CD4-positive, alpha-beta T cell treated with Interleukin-21 for 1 hour (primary cell): ENCODE measurements at places on chromosomes 7 and 10.

DNA sequence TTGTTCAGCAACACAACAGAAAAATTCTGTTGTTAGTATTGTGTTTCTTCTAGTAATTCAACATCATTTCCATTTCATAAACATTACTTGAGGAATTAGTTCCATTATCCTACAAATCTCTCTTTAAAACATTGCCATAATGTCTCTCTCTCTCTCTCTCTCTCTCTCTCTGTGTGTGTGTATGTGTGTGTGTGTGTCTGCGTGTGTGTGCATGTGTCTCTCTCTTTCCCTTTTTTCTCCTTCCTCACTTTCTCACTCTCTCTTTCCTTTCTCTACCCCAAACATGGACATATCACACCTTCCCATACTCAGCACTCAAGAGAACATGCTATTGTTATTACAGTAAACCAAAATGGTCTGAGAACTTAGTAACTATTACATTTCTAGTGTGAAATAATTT, 16.6 kb downstream of the LRRTM3 start:
- no peak for DNase-seq

DNA sequence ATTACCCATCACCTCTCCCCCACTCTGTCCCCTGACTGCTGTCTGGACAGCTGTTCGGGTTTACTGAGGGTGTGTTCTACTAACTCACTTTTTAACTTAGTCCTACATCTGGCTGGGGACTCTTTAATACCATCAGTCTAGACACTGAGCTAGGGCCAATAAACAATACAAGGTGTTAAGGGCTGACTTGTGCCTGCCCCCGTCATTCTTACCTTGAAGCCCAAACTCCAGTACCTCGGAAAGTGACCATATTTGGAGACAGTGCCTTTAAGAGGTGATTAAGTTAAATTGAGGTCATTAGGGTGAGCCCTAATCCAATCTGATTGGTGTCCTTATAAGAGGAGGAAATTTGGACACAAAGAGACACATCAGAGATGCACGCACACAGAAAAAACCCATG, 35.7 kb downstream of the STEAP1B start:
- no peak for DNase-seq

DNA sequence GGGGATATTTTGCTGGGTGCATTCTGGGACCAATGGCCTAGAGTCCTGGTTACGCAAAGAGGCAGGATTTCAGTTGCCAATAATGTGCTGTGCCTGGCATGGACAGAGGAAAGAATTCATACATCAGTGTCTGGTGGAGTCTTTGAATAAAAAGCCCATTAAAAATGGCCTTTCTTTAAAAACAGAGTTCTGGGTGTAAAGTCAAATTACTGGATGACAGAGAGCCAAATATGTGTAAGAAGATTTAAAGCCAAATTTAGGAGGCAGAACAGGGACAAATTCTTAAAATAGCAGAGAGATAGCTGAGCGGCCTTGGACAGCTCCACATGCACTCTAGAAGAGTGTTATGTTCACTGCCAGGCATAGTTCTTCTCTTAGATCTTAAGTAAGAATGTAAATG, 60.8 kb upstream of the MEOX2 start:
- DNase-seq = no peak

GRCh38 chr10:46225597-46225996, 61.2 kb upstream of the ANTXRL start:
- DNase-seq = no peak

DNA sequence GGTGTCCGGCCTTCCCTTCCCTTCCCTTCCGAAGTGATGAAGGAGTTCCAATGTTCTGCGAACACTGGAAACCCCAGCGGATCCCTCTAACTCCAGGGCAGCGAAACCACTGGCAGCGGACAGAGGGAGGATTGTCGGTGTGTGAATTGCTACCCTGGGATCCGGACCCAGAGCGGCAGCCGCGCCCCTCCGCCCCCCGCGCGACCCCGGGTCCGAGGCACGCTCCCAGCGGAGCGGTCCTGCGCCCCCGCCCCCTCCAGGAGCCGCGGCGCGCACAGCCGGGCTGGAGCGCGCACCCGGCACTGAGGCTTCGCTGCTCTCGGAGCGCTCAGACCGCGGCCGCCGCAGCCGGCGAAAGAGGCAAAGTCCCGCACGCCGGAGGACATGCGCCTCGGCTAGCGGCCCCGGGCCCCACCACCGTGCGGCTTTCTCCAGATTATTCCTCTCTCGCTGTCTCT, at the start of gene PTPRZ1:
PTPRZ1 (plus strand) TSS at position 331 of the 458 bp plus-strand sequence. CDS start 339 bp downstream, outside the sequence.
- no peak for DNase-seq

DNA sequence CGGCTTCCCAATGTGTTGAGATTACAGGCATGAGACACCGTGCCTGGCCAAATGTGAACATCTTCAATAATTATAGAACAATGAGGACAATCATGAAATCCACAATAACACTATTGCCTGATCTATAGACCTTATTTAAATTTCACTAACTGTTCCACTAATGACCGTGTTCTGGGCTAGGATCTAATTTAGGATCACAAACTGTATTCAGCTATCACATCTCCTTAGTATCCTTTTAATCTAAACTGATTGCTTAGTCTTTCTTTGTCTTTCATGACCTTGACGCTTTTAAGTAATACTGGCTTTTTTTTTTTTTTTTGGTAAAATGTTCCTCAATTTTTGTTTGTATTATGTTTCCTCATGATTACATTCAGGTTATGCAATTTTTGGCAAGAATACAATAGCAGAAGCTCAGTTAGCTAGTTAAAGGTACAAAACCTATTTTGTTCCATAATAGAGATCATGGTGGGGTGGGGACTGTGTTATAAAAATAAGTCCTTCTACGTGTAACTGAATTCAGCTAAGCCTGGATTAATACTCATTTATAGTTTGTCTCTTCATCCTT, 158.4 kb downstream of the AOAH start:
- no peak for DNase-seq

DNA sequence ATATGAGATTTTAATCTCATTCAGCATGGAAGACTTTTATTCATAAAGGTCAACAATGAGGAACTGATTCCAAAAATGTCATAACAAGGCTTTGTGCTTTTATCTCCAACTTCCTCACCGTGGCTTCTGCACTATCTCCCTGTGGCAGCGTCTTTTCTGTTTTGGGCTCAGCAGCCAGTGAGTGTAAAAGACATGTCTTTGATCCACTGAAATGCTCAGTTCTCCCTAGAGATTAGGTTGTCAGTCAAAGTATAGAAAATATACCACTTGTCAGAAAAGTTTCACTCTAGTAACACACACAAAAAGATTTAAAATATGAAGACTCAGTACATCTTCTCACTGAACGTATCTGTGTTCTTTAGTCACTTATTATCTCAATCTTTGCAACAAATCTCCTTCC, 901.8 kb upstream of the ZWINT start:
- DNase-seq = no peak

DNA sequence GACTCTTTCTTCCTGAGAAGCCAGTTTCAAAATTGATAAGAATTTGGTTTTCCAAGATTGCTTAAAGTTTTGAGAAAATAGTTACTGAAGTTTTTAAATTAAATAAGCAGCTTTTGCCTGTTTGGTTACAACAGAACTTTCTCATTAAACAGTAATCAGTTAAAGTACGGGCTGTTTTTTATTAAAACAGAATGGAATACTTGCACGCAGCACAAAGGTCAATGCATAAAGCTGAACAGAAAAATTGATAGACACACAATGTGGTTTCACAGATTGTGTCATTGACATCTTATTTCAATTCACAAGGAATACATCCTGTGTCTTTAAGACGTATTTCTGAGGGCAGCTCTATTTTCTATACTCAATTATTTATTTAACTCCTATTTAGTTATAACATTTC, 192.2 kb downstream of the PRKG1 start:
- no peak for DNase-seq

GRCh38 chr10:27844223-27844622, 98.6 kb upstream of the MKX start:
- DNase-seq = no peak
